ENCODE measurements at places on chromosomes 4 and X.

DNA sequence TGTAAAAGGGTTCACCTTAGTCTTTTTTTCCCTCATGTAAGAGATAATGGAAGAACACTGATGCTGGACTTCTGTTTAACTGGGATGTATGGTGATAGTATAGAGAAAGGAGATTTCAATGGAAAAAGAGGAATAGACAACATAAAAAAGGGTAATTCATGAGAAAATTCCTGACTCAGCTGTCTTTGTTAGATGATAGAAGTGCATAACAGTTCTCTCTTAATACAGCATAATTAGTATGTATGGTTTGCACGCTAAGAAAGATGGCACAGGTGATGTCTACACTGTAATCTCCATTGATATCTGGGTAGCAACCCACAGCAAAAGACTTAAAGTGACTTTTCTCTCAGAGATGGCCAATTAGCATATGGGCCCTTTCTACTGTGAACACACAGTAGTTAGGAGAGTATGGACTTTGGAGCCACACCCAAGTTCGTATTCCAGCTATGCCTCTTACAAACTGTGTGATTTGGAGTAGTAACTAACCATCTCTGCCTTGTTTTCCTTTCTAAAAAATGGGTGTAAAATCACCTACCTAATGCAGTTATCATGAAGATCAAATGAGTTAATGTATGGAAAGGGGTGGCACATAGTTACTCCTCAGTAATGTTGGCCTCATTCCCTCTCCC, 149.3 kb downstream of the PDE5A start:
- DNase-seq: no peak

DNA sequence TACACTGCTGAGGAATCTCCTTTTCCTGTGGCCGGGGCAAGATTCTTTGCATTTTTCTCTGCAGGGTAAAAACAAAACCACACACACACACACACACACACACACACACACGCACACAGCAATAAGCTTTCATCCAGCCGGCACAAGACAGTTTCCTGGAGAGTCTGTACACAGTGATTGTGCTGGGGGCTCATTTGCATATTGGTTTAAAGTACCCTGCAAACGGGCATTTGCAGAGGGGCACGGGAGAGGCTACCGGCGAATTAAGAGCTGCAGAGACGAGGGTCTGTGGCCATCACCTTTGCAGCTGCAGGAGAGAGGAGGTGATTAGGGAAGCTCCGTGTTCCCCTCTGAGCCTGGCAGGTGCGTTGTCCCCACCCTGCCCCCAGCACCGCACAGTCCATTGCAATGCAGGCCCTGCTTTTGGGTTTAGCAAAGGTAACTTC, 219.9 kb downstream of the SHOX start:
- no peak for DNase-seq

GRCh38 chr4:40480291-40480690, 145.2 kb downstream of the CHRNA9 start:
- no peak for DNase-seq

- no peak for DNase-seq
These were observed 103.6 kb upstream of the ADGRG2 start for GRCh38 chrX:19225909-19226308.

Measured in activated T-cell treated with anti-CD3 and anti-CD28 coated beads for 4 hours (primary cell).